MV-4-11 (cell line): ENCODE measurements at places on chromosomes 5 and 9.

GRCh38 chr5:135450952-135451351, 1.2 kb downstream of the TIFAB start:
- DNase-seq: no peak

DNA sequence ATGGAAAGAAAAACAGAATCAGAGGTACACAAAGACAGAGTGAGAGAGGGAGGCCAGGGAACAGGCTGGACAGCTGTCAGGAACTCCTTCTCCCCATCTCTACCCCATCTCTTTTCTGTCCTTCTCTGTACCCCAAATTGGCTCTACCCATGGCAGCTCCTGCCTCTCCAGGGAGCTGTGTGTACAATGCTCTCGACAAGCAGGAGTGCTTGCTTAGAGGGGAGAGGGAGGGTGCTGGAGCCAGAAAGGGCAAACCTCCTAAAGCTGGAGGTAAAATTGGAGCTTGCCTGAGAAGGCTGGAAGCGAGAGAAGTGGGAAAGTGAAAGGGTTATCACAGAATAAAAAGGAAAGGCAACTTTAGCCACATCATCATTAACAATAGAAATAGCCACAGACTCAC, 6.4 kb downstream of the TPM2 start:
- no peak for DNase-seq

GRCh38 chr5:88393716-88394535, 125.3 kb upstream of the TMEM161B start:
- no peak for DNase-seq

DNA sequence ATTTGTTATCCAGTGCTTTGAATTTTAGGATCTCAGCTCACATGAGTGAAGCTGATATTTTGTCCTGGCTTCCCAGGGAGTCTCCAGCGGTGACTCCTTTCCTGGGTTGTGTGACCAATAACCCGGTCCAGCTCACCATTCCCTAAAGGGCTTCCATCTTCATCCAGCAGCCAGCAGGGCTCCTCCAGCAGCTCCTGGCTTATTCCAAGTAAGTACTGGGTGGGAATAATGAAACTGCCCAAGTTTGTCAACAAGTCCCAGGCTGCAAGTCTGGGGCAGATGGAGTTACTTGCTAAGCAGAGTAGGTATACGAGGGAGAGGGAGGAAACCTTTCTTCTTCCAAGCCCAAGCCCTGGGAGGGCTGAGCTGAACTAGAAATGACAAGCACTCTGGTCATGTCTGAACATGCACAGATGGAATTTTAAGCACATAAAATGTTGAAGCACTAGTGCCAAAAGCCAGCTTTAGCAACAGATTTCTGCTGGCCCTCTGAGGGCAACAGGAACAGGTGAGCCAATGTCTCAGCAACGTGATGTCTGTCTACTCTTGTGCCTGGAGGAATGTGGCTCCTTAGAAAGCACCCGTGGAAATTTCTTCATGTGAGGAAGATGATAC, 153.7 kb upstream of the DAPK1 start:
- no peak for DNase-seq

DNA sequence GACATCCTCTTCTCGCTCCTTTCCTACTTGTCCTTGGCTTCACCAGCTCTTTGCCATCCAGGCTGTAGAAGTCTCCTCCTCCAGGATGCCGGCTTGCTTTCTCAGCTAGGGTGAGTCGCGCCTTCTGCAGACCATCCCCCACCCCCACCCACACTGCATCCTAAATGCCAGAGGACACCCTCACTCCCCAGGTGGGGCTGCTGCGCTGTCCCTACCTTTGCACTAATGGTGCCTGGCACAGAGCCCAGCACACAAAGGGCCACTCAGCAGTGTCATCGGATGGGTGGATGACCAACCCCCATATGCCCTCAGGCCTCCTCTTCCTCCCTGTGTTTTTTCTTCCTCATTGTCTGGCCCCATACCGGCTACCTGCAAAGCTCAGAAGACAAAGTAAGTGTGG, 14.8 kb downstream of the IL9 start:
- DNase-seq: no peak
